ENCODE measurements at places on chromosomes 1 and 21.

- no peak for DNase-seq
Observed at GRCh38 chr1:239819096-239819495, 272.6 kb upstream of the FMN2 start.

DNA sequence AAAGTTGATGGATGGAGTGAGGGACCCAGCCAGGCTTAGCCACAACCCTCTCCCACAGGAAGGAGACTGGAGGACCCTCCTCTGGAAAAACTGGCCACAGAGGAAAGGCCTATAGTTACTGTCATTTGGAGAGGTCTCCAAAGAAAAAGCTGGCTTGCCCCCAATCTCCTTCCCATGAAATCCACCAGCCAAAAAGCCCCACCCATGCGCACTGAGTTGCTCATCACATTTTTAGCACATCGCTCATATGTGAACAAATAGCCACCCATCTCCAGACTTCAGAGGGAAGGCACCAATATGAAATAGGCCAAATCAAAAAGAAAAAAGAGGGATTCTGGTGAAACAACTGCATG is 36.9 kb upstream of the QSOX1 start:
- no peak for DNase-seq

DNA sequence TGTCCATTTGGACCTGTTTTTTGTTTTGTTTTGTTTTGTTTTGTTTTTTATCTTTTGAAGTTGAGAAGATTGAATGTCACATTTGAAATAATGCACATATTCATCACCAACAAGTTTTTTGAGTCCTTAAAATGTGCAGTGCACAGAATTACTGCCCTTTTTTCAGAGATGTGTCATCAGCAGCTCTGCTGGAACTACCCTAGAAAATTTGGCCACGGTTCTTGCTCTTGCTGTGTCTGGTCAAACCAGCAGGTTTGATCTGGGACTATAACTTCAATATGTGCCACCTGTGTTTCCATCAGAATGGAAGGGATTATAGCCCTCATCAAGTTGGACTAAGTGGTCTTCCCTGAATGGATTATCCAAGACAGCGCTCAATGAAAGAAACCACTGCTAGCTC is 24.1 kb upstream of the CNN3 start:
- DNase-seq: no peak

GRCh38 chr1:24727501-24728216 is 17.6 kb upstream of the CLIC4 start:
- DNase-seq: peak; percentile 71

GRCh38 chr1:246726881-246727280 is 2.7 kb downstream of the SCCPDH start:
- DNase-seq: no peak

DNA sequence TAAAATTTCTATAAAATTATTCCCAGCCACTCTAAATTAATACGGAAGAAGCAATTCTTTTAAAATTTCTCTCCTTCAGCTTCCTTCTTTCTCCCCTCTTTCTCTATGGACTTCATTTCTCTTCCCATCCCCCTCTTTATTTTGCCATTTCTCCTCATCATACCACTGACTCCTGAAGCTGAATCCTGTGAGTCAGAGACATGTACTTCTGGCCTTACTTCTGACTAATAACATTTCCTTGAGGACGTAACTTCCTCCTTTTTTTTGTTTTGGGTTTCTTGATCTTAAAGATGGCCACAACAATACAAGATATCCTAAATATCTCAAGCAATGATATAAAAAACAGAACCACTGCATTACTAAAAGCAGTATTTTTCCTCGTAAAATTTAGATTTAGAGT is 63.6 kb upstream of the DENND1B start:
- no peak for DNase-seq

- DNase-seq: no peak
Observed at GRCh38 chr21:41112740-41113692, 54.9 kb upstream of the BACE2 start.

GRCh38 chr1:56199061-56199460 is 380.3 kb downstream of the PLPP3 start:
- no peak for DNase-seq

DNA sequence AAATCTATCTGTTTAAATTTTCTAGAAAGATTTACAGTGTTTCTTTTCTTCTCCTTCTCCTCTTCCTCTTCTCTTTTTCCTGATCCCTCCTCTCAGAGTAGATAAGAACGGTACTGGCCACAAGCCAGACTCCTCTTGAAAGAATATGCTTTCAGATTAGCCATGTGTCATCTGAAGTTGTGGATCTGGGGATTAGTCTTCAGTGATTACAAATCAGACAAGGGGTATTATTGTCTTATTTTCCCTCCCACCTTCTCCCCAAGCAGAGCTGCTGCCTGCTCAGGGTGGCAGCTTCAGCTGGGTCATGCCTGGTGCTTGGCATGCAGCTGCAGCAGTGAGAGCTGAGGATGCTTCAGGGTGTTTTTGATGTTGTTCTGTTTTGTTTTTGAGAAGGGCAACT is 42.7 kb downstream of the SGIP1 start:
- DNase-seq: no peak
